ENCODE measurements at places on chromosomes 11 and 22.

DNA sequence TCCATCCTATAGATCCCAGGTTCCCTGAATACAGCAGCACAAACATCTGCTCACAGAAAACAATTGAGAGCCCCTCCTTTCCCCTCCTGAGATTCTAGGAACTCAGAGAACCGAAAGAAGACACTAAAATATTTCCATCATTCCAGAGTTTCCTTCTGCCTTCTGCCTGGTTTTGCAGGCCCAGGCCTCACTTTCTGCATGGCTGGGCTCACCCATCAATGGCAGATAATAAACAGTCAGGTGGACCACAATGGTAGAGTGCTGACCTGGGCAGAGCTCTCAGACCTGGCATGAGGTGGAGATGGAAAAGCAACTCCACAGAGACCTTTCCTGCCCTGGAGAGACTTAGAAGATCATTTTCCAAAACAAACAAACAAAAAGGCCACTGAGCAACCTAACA lies 389.1 kb downstream of the NXPE2 start:
- DNase-seq = no peak

GRCh38 chr11:65541093-65541982 lies 16.5 kb downstream of the SCYL1 start:
- DNase-seq = peak; percentile 74

GRCh38 chr22:21657360-21658032 lies 8.3 kb upstream of the PPIL2 start:
- no peak for DNase-seq

- no peak for DNase-seq
Observed at GRCh38 chr22:17875156-17875555, 100.9 kb upstream of the BID start.

DNA sequence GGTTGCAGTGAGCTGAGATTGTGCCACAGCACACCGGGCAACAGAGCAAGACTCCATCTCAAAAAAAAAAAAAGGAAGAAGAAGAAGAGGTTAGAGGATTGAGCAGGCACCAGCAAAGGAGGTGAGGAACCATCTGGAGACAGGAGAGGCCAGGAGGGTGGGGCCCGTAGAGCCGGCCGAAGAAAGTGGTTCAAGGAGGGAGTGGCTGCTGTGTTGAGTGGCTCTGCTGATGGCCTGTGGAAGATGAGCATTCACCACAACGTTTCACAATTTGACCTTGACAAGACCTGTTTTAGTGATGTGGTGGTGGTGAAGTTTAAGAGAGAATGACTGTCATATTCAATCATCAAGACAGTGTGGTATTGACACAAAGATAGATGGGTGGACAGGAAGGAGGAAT lies 6.8 kb upstream of the CTSD start:
- peak; percentile 2 for DNase-seq

DNA sequence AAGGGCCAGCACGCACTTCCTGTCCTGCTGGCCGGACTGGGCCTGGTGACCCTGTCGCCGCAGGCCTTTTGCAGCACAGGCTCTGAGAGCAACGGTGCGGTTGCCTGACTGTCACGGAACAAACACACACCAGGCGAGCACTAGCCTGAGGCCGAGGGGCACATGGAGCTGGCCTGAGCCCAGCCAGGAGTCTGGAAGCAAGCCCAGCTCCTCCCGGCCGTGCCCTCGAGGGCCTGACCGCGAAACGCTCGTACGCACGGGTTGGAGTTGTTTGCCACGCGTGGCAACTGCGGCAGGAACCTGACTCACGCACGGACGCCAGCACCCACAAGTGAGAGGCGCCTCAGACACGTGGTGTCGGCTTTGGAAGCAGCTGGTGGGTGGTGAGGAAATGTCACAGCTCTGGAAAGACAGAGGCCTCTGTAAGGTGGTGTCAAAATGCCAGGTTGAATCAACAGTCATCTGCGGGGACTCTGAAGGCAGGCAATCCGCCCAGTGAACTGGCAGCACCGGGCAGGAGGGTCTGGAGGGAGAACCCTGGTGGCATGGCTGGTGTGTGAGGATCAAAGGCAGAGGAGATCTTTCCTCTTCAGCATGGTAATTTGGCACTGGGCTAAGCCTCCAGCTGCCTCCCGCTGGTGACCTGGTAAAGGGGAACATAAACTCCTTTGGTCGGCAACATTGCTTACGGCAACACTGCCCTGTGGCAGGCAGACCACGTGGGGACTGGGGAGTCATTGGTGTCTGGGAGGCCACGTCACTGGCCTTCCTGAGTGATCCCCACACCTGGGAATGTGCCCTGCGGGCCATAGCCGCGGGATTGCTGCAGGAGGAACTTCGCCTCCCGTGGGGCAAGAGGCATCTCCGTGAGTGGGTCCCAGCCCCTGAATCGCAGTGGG lies 15.3 kb upstream of the IL17REL start:
- peak; percentile 67 for DNase-seq

DNA sequence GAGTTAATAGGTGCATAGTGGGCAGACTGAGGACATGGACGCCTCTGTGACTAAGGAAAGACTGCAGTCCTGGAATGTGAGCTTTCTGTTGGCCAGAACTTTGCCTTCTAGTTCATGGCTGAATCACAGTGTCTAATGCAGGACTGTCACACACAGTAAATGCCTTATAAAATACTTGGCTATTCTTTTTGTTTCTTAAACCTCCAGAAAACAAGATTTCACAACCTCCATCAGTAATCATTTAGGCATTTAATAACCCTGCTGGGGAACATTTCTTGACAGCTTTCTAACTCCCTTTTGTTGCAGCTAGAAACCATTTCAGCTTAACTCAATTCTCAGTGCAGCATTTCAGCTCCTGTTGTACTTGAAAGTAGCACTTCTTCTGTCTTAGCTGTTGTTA lies 335.8 kb upstream of the DDI1 start:
- no peak for DNase-seq

GRCh38 chr22:37260901-37261336 lies 16.9 kb upstream of the RAC2 start:
- no peak for DNase-seq

GRCh38 chr11:75141166-75141565 lies 9.7 kb upstream of the SLCO2B1 start:
- no peak for DNase-seq

DNA sequence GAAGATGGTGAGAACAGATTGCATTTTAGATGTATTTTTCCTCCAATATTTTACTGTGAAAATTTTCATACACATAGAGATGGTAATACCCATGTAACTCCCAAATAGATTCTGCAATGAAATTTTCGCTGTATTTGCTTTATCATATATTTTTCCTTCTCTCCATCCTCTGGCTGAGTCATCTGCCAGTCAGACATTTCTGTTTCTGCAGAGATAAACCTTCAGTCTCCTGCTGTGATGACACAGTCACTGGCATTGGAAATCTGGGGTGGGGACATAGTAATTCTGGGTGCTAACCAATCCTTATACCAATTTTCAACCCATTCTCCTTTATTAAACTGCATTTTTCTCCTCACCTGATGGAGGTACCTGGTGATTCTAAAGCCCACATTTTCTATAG lies 33.7 kb downstream of the SVIP start:
- DNase-seq = no peak

DNA sequence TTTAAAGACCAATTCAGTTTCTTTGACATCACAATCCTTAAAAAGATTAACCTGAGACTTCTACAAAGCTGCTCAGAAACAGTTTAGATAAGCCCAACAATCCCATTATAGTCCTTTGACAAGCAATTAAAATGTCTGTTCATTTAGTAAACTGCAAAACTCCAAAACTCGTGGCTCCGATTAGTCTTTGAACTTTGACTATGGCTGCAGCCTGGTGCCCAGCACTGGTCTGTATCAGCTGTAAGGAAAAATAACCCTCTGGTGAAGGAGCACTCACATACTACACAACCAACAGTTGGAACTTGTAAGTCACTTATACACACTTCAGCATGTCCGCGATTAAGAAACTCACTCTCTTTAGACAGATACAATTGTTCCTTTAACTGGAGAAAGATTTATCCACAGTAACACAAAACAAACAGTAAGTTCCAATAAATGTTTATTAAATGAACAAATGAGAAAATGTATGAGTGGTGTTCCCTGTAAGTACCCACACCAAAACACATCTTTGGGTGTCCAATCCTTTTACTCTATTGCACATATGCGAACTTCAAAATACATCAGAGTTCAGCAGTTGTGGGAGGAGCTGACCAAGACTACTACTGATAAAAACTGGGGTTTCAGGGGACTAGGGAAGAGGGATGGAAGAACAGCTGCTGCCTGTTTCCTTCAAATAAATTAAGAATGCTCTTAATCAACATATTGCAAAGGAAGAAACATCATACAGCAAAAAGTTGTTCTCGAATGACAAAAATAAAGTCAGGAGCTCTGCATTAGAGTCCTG lies 36.4 kb downstream of the PITPNB start:
- DNase-seq = no peak

DNA sequence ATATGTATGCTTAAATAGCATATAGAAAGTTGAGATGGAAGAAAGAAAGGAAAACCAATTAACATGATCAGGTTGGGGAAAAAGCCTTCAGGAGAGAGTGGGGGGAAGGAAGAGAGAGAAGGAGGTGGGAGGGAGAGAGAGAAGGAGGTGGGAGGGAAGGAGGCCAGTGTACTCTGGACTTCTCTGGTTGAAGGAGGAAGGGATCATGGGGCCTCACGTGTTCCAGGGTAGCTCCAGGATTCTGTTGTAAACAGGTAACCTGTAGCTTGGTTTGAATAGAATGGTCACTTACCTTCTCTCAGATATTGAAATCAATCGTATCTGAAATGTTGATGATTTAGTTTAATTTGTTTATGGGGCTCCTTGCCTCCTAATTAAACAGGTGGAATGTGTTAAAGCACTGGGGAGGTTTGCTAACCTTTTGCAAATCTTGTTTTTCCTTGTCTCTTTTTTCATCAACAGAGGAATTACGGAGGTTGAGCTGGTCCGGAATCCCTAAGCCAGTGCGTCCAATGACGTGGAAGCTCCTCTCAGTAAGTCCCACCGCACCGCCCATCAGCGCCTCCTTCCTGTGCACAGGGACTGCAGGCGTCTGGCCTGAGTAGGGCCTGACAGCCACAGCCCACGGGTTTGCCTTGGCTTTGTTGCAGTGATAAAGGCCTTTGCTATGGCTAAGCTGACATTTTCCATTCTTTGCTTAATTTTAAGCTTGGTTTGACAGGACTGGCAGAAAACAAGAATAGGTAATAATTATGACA lies 115.9 kb downstream of the TBC1D22A start:
- no peak for DNase-seq

DNA sequence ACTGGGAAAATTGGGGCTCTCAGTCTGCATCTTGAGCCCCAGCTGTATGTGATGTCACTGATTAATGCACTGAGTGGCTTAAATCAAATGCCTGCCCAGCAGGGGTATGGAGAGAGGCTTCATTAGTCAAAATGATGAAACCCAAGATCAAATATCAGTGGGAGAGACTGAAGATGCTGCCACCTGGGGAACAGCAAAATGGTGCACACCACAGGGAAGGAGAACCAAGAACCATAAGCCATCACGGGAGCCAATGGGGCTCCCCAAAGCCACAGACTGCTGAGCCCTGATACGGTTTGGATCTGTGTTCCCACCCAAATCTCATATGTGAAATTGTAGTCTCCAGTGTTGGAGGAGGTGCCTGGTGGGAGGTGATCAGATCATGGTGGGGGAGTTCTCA lies 85.6 kb downstream of the CTTN start:
- no peak for DNase-seq

DNA sequence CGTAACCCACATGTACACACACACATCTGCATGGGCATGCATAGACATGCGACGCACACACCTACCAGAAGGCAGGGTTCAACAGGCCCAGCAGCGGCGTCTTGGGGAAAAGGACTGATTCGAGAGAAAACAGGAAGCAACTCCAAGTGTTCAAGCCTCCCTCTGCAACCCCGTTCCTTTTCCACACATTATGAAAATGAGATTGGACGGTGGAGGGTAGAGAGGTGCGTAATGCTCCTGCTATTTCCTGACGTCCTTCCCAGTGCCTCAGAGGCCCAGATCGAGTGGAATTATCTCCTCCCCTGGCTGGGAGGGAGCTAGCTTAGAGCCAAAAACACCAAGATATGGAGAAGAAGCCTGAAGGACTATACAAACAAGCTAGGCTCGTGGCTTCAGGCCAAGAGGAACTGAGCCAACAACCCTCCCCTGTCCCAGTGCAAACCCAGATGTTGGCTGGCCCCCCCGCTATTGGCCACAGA lies 289.2 kb downstream of the MN1 start:
- peak; percentile 96 for DNase-seq

DNA sequence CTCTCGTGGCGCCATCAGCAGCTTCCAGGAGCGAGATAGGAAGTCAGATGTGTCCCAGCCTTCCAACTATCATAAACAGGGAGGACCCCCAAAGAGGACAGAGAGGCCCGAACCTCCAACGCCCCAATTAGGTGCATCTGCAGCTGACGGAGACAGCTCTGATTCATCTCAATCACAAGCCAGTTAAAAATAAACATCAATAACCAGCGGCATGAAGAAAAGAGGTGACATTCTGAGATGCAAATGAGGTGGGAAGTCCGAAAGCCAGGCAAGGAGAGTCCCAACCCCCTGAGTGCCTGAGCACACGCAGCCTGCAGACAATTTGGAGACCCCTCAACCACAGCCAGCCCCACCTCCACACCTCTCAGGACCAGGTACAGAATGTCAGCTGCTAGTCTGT lies 28.1 kb upstream of the IGSF9B start:
- no peak for DNase-seq

GRCh38 chr11:73321604-73322381 lies 13.7 kb downstream of the ARHGEF17 start:
- no peak for DNase-seq

DNA sequence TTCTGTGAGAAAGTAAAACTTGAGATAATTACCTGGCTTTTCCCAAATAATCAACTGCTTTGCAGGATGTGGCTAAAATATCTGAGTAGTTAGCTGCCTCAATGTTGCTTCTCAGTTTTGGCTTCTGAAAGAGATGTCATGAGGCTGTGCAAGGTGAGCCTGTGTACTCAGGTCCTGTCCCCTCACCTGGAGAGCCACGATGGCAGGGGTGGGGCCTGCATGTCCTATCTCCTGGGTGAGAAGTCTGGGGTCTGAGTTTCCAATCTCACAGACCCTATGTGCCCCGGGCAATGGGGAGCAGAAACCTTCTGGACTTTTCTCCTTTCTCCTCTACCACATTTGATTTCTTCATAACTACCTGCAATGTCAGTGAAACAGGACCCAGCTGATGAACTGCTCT lies 338.6 kb upstream of the B3GAT1 start:
- DNase-seq = peak; percentile 29

DNA sequence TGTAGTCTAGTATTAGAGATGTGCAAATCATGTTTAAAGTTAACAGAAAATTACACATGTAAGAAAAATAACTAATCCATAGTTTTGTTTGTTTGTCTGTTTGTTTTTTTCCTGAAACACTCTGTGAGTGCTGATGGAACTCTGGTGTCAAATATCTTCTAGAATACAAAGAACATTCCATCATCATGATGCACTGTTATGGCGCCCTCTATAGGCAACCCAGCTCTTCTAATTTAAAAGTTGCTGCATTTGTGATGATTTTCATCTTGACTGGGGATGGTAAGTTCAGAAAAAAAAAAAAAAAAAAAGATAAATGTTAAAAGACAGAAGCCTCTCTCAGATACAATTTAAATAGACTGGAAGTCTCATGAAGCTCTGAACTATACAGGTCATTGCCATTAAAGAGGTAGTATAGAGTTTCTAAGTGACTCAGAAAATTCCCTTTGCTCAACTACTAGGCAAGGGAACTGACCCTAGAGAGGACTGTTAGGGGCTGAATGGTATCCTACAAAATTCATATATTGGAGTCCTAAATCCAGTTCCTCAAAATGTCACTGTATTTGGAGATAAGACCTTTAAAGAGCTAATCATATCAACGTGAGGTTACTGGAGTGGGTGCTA lies 597.2 kb upstream of the ANO3 start:
- DNase-seq = no peak

Data from coronary artery (tissue), 2 donors.